Heart left ventricle (tissue), 16 donors: ENCODE measurements at places on chromosomes 12 and 14. TPM values are rescaled to one million over a fixed set of nuclear protein-coding genes. Genes with fewer than 3 reads are reported as not detected.

The LGR5 gene
- 0.12 TPM for total RNA-seq

The KRT6C gene
- total RNA-seq, result not detected

The AMHR2 gene
- total RNA-seq, result 1.0 TPM

The CLEC2A gene
- total RNA-seq, result not detected

The OTOGL gene
- 0.25 TPM for total RNA-seq

The TAS2R46 gene
- not detected for total RNA-seq

The GLTP gene
- 68.6 TPM for total RNA-seq

The CHFR gene
- total RNA-seq, result 11.9 TPM

The CCDC196 gene
- not detected for total RNA-seq

The C14orf132 gene
- 14.9 TPM for total RNA-seq

The PTPN6 gene
- total RNA-seq, result 3.7 TPM

- DNase-seq, result no peak
Observed at GRCh38 chr12:32151086-32151485, 44.4 kb downstream of the BICD1 start.

GRCh38 chr14:53310412-53310811 is 157.3 kb upstream of the DDHD1 start:
- DNase-seq, result no peak

DNA sequence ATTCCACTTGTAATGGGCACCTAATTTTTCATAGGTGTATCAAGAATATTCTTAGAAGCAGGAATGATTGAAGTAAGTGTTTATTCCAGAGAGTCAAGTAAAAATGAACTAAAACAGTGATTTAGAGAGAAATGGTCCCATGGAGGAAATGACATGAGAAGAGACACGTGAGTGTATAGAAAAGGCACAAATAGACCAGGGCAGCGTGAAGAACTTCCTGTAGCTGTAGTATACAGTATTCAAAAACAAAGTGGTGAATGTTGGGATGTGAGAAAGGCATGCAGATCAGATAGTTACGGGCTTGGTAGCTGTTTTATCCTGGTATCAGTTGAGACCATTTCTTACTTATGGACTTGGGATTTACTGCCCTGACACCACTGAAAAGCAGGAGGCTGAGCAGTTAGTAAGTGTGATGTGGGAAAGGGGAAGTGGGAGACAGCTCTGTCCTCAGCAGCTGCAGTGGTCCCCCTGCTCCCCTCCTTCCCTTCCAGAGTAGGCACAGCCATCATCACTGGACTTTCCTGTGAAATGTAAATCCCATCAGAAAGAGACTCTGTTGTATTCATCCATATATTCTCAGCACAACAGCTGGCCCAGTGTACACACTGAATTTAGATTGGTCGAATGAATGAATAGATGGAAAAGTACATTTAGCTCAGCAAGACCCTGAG is 16.8 kb upstream of the TESPA1 start:
- no peak for DNase-seq

- DNase-seq, result no peak
Observed at GRCh38 chr14:31027847-31028246, 1.7 kb upstream of the STRN3 start.

DNA sequence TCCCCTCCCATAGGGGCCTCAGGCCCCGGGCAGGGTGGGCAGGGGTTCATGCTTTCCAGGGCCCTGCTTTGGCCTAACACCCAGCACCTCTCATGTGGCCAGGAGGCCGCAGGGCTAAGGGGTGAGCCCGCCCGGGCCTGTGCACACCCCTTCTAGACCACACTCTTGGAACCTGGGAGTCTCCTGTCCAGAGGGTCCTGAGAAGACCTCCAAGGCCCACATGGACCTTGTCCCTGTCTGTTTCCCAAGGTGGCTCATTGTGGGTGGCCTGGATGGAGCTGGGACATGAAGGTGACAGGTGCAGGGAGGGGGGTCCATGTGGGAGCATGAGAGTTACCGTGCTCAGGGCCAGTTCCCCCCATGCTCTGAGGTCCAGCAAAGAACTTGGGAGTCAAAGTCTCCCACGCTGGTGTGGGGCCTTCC is 11.6 kb downstream of the DLK1 start:
- peak; percentile 7 for DNase-seq

DNA sequence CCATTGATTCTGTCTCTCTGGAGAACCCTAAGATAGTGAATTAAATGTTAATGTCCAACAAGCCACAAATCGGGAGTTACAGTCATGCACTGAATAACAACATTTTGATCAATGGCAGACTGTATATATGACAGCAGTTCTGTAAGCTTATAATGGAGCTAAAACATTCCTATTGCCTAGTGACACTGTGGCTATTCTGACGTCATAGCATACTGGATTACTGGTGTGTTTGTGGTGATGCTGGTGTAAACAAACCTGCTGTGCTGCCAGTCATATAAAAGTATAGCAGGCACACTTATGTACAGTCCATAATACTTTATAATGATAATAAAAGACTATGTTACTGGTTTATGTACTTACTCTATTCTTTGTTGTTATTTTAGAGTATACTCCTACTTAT is 56.7 kb upstream of the BICD1 start:
- no peak for DNase-seq

DNA sequence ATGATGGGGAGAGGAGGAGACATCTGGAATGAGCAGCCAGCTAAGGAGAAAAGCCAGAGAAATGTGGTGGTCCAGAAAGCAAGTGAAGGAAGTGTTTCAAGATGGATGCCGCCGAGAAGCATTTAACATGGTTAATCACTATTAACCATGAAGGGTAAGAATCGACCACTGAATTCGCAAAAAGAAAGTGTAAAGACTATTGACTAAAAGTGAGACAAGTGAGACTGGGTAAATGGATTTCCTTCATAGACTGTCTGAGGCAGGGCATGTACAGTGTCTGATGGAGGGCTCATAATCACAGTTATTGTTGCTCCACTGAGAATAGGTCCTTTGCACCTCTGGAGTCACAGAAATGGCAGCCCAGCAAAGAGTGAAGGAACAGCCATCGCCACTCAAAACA is 25.3 kb upstream of the CLMN start:
- DNase-seq, result no peak

DNA sequence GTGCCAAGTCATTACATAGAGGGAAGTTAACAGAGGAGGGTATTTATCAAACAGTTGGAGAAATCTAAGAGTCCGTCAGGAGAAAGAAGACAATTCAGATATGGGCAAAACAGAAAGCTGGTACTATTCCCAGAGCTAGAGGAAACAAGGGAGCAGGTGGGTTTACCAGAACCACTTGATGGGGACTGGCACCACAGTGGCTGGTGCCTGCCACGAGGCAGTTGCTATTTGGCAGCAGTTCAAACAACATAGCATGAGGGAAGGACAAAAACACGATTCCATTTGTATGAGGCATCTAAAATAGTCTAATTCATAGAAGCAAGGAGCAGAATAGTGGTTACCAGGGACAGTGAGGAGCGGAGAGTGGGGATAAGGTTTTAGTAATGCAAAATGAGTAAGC is 24.6 kb upstream of the KLRD1 start:
- peak; percentile 22 for DNase-seq

GRCh38 chr12:9699269-9699897 is 29.9 kb downstream of the CLEC2D start:
- DNase-seq, result no peak

DNA sequence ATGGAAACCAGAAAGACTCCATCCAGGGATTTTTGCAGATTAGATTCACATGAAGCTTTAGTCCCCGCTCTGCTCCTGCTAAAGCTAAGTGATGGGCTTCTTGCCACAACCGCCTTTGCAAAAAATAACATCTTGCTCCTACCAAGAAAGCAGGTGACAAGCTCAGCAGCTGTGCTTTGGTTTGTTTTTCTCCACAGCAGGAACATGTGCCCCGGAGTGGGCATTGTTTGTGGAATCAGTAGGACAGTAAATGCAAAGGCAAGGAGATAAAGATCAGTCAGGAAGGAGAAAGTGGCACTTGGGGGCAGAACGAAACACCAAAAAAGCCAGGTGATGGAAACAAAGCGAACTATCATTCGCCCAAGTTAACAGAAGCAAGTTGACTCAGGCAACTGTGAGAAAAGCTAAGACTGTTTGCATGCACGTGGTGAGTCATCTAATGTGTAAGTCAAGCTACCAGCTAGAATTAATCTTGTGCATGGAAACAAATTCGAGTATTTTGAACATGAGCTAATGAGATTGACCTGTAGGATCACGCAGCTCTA is 165.5 kb upstream of the PLXNC1 start:
- no peak for DNase-seq

DNA sequence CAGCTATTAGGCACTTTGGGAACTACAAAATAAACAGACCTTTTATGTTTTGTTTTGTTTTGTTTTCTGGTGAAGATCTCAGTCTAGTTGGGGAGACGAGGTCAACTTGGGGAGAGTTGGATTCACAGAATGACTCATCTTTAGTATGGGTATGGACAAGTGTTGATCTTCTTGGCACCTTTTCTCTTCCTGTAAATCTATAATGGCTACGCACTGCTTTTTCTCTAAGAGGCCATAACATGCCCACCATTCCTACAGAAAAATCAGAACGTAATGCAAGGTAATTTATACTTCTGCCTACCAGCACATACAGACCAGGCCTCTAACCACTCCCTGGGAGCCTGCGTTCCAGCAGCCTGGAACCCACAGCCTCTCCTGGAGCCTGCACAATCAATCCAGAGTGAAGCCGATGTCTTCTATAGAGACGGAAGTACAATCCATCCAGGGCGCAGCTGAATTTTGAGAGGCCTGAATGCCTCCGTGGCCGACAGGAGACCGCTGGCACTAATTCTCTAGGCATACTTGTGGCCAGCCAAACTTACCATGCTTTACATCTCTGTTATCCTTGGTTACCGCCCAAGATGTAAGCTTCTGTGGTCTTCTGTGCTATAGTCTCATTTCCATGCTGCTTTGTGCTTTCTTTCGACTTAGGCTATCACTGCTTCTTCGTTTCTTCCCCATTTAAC is 717 bp downstream of the PPHLN1 start:
- no peak for DNase-seq

DNA sequence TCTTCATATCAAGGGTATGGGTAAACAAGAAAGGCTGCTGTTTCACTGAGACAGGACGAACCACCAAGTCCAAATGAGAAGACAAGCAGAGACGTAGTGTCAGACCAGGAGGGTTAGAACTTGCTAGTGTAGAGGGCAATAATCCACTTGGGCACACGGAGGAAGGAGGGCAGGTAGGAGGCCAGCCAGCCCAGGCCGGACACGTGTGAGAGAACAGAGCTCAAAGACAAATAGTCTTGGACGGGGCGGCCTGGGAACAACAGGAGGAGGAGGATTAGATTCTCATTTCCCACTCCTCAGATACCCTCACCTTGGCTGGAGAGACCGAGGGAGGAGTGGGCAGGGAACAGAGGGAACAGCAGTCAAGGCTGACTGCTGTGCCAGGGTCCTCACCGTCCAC is 8.8 kb downstream of the DHRS1 start:
- DNase-seq, result no peak

DNA sequence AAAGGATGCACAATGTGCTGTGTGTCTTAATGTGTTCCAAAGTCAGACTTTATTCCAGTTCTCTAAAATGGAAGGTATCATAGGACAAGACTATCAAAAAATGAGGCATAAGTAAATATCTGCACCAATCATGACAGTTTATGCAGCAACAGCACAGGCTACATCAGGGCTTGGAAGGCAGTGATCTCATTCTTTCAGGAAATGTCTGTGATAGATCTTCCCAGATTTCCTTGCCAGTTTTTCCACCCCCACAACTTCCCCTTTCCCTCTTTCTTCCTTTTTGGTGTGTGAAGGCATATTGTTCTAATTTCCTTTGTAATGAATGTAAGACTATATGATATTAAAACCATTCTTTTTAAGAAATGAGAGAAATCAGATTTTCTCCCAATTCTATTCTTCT is 326.7 kb downstream of the ATP23 start:
- DNase-seq, result no peak

DNA sequence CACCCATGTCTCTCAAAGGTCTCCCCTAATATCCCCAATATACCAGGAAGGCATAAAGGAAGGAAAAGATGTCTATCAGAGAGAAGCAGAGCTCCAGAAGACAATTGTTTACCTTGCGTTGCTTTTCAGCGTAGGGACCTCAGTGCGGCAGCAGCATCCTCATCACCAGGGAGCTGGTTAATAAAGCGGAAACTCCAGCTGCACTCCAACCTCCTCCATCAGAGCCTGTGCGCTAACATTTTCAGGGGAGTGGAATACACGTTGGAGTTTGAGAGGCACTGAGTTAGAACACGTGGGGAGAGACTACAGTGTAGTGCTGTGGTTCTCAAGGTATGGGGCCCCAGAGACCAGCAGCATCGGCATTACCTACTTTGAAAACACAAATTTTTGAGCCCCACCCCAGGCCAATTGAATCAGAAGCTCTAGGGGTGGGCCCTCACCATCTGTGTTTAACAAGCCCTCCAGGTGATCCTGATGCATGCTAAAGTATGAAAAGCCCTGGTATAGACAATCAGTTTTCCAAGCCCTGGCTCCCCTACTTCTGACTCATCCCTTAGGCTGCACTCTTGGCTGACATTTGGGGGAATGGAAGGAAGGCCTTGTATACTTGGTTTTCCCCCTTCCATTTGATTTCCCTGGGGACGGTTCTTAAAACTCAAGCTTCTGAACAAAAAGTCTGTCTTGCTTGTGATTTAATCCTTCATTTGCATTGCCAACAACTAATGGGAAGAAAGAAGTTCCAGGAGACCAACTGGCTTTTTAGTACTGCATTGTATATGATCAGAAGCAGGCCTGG is 419.0 kb upstream of the CCDC196 start:
- no peak for DNase-seq

GRCh38 chr14:22320362-22320750 is 268.7 kb downstream of the DAD1 start:
- no peak for DNase-seq

DNA sequence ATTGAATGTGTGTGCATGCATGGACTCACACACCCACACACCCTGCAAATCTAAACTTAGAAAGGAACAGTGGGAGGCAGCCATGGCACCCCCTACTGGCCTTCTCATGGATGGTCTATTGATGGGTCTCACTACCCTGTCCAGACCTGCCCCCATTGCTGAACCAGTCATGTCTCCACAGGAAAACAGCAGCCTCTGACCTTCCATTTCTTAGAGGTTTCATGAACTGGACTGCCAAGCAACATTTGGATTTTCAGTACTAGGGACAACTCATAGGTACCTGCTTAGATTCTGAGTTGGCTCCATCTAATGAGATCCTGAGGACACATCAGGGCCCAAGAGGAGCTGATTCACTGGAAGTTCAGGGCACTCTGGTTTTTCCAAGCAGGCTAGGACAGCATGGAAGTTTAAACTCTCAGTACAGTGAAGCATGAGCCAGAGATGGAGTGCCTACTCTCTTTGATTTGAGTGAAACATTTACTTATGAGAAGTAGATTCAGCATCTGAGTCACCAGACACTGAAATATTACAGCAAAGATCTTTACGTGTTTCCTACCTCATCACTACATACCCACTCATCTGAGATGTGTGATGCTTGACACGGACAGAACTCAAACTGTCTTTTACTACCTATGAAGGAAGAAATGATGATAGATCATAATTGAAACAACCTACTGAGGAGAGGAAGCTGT is 98.9 kb upstream of the PLEKHG7 start:
- no peak for DNase-seq
